ENCODE measurements at places on chromosomes 16 and 17.
A peak's percentile ranks its signal among the peaks of the same experiment; 100 is the strongest.

DNA sequence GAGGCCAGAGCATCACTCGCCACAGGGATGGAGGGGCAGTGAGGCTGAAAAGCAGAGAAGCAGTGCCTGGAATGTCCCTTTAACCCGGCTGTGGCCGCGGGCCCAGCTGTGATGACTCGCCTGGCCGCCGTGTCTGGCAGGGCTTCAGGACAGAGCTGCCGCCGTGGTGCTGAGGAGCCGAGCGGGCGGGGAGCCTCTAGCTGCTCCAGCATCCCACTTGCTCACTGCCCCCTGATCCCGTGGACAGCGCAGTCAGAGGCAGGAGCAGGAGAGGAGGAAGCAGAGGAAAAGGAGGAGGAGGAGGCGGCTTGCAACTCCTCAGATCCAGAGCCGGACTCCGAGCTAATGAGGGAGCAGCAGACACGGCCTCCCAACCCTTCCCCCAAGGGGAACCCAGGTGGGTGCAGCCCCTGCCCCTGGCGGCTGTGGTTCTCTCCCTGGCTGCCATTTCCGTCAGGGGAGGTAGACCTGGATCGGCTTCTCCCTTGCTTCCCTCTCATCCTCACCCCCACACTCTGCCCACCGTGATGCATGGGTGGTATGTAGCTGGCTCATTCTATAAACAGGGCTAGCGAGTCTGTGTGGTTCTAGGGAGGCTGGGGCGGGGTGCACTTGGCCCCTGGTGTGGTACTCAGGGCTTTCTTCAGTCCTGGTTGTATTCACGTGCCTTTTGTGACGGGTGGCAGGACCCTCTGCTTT, 165.7 kb downstream of the CMIP start:
- DNase-seq: peak; percentile 71

- DNase-seq: no peak
These were observed 83.4 kb downstream of the COX10 start for GRCh38 chr17:14152721-14153120.

DNA sequence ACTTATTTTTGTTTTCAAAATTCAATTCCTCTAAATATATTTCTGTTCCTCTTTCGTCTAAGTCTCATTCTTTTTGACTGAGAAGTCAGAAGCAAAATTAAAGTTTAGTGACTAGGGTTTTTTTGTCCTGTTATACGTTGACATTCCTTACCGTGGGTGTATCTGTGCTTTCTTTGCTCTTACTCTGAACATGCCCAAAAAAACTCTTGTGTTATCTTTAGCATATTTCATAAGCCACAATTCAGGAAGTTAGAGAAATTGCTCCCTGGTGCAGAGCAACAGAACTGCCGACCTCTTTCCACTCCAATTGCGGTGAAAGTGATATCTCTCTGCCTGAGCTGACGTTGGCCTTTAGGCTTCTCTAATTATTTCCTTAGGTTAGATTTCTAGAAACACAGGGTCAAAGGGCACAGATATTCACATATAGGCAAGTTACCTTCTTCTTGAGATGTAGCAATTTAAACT, 65.7 kb downstream of the CENPV start:
- no peak for DNase-seq

DNA sequence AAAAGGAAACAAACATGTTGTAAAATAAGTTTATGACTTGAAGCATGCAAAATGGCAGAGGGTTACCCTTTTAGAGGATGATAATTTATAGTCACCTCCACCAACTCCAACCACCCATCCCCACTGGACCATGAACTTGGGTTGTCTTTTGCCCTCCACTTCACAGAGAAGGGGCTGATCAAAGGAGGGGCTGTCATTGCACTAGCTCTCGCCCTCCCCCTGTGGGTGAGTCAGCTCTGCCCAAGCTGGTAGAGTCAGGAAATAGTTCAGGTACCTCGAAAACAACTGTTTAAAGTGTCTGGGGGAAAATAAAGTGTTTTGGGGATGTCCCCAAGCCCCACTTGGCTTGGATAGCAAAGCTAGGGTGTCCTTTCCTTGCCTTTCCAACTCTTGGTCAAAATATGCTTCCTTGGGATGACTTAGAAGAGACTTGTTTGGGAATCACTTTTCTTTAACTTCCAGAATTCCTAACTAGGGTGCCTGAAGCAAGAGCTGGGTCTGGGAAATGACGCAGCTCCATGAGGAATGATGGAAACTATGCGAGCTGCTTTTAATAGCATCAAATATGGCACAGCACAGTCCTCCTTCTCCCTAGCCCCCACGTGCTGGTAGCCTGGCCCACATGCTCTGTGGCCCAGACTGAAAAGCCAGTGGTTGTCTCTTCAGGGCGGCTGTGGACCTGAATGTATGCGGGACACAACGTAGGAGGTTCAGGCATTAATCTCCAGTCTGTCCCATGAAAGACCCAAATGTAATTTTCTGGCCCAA, 40.7 kb downstream of the TBX4 start:
- DNase-seq: no peak

GRCh38 chr16:3722508-3722907, 5.2 kb upstream of the TRAP1 start:
- DNase-seq: no peak

DNA sequence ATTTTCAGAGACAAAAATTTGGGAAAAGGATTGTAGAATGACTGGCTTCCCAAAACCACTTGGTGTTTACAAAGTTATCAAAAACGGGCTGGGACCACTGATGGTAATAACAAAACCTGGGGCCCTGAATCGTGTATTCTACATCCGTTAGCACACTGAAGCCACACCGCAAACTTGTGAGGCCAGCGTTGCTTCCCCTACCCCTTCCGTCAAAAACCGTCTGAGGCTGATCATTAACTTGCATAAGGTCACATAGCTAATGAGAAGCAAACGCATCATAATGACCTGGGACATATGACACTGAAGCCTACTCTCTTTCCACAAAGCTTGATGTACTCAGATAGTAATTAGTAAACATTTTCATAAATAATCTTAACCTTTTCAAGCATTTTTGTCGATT, 704.3 kb downstream of the MAF start:
- DNase-seq: no peak

GRCh38 chr17:4676791-4677190, 27.1 kb downstream of the PELP1 start:
- DNase-seq: no peak

DNA sequence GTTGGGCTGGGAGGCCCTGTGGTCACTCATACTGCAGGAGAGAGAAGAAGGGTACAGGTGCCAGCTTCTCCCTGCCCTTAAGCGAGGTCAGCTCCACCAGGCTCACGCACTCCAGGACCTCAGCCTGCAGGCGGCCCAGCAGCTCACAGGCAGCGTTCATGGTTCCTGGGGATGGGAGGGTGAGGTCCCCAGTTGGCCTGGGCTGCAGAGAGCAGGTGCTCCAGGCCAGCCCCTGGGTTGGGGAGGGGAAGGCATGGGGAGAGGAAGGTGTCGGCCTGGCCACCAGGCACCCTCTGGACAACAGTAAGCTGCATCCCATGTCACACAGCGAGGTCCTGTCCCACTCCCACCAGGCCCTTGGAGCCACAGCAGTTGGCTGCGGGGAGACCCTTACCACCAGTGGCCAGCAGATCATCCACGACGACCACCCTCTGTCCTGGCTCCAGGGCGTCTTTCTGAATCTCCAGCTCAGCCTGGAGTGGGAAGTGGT, 2.0 kb downstream of the APRT start:
- no peak for DNase-seq

GRCh38 chr16:16086653-16087446, 136.4 kb downstream of the ABCC6 start:
- no peak for DNase-seq

DNA sequence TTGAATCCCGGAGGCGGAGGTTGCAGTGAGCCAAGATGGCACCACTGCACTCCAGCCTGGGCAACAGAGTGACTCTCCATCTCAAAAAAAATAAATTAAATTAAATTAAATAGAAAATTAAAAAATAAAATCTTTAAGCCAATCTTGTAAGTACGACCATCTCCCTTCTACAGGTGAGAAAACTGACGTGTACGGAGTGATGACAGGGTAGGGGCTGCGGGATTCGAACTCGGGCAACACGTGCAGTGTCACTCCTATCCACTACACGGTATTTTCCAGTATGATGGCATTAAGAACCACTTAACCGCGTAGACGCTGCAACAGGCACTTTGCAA, 762 bp downstream of the WDR59 start:
- no peak for DNase-seq

DNA sequence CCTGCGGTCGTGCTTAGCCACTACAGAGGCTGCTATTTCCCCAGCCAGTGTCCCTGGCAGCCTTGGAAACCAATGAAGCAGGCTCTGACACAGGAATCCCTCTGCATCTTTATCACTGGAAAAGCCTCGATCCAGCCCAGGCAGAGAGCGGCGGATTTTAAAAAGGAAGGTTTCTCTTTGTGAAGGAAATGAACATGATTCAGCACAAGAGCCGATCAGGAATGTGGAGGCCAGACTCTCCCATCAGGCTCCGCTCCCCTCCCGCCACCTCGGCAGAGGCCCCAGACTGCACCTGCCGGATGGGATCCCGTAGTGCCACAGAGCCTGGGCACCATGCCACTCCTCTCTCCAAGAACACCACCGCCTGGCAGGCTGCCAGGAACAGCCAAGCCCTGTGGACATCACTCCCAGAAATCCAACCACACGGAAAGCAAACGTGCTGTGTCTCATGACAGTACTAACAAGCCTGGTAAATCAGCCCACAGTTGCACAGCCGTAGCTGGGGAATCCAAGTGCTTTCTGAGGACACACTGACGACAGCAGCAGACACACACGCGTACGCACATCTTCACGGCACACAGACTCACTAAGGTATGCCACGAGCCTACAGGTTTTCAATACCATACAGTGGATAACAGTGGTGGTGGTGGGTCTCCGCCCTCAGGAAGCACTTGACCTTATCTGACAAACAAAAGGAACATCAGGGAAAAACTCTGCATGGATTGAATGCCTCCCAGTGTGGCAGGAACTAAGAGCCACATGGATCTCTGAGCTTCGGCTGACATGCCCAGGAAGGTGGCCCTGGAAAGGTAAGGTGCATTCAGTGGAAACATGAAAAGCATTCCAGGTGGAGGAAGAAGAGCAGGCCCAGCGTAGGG, 5.4 kb downstream of the LRRC75A start:
- DNase-seq: peak; percentile 41

GRCh38 chr16:3187798-3188674, at the start of gene OR1F1:
Gene OR1F1 (plus strand): TSS chr16:3188204.
- DNase-seq: no peak

DNA sequence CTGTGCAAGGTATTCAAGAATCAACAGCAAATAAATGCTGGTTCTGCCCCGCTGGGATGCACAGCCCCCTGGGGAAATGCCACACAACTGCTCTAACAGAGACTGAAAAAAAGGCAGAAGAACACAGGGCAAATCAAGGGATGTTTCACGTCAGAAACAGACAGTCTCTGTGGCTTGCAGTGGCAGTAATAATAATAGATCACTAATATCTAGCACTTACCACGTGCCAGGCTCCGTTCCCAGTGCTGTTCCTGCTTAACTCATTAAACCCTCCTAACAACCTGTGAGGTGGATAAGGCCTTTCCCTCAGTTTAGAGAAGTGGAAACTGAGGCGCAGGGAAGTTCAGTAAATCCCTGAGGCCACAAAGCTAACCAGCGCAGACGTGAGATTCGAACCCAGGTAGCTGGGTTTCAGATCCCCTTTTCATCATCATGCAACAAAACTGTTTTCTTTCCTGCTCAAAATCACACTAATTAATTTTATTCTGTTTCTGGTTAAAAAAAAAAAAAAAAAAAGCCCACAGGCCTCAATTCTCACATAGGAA, 36.7 kb downstream of the ARHGAP17 start:
- no peak for DNase-seq

- DNase-seq: no peak
These were observed 30.9 kb upstream of the HLF start for GRCh38 chr17:55233840-55234239.

GRCh38 chr17:48159232-48159631, 51.7 kb downstream of the SNX11 start:
- DNase-seq: no peak

GRCh38 chr16:22751104-22751667, 62.8 kb upstream of the HS3ST2 start:
- DNase-seq: no peak

GRCh38 chr17:1644493-1645206, 882 bp downstream of the SCARF1 start:
- no peak for DNase-seq

DNA sequence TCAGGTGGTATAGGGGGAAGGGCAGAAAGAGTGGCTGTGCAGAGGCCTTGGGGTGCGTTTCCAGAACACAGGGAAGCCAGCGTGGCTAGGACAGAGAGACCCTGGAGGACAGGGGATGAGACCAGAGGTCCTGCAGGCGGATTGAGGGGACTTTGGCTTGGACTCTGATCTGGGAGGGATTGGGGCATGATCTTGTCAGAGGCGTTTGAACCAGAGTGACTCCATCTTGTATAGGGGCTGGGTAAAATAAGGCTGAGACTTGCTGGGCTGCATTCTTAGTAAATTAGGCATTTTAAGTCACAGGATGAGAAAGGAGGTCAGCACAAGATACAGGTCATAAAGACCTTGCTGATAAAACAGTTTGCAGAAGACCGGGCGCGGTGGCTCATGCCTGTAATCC, 5.4 kb upstream of the NATD1 start:
- no peak for DNase-seq

GRCh38 chr17:42184713-42185620, at the start of gene HCRT:
Gene HCRT (minus strand): TSS chr17:42185452. CDS start chr17:42185365, 87 bp downstream.
- no peak for DNase-seq

DNA sequence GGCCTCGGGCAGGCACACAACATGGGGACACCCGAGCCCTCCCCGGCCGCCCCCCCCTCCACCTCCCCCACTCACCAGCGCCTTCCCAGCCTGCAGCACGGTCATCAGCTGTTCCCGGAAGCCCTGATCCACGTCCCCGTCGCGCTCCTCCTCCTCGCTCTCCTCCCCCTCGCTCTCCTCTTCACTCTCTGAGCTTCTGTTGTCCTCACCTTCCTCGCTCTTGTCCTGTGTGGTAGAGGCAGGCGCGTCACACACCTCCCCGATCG, 10.3 kb downstream of the MYBBP1A start:
- no peak for DNase-seq

DNA sequence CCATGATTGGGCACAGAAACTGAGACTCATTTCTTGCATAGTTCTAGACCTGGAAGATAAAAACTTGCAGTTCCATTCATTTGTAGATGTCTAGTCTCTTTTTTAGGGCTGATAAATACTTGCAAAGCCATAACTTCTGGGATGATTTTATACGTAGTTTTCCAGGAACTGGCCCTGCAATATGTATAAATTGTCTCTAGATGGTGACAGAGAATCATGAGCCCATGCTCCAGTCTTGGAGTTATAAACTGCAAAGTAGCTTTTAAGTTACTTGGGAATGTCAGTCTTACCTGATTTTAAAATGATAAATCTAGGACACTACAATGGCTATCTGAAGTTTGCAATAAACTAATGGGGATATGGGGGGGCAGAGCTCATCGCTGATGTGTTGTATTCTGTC, 3.0 kb upstream of the ADAMTS18 start:
- DNase-seq: no peak

DNA sequence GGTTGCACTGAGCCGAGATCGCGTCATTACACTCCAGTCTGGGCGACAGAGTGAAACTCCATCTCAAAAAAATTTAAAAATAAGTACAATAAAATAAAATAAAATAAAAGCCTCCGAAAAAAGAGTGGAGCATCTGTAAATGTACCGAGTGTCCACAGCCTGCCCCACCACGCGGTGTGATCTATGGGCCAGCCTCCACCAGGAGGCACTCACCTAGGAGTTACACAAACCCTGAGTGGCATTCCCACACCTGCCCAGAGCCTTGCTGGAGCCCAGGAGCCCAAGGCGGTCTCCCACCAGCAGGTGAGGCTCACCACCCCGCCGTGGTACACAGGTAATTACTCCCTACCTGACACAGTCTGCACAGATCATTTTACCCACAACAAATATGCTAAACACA, 183.2 kb downstream of the ZNF423 start:
- DNase-seq: no peak

GRCh38 chr17:69452664-69453260, 38.3 kb downstream of the MAP2K6 start:
- no peak for DNase-seq

Measured in hypothalamus (tissue), 51 donors.